ENCODE measurements at places on chromosomes 16 and 17.
A peak's percentile ranks its signal among the peaks of the same experiment; 100 is the strongest.

GRCh38 chr16:47142486-47142820, 1.3 kb downstream of the NETO2 start:
- no peak for DNase-seq

DNA sequence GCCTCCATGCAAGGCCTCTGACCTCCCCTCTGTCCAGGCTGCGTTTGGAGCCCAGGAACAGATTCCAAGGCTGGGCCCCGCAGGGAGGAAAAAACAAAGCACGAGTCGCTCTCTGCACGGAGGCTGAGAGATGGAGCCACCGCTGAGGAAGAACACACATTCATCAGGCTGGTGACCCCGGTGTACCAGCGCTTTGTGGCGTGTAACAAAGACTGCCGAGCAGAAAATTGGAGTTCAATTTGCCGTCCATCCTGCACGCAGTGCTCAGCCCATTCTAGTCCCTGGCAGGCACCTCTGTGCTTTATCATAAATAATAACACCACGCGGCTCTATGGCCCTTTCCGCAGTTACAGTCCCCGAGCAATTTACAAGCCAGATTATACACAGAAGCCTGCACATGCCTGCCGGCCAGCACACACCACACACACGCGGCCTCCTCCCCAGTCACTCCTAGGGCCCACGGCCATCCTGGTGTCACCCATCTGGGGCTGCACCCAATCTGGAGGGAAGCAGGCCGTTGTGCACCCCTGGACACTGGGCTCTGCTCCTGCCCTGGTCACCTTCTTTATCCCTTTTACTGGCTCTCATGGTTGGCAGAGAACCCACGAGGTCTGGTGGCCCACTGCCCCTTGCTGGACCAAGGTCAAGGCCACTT, 124.4 kb downstream of the SDK2 start:
- DNase-seq = no peak

GRCh38 chr16:85475691-85476300, 137.3 kb upstream of the GSE1 start:
- no peak for DNase-seq

DNA sequence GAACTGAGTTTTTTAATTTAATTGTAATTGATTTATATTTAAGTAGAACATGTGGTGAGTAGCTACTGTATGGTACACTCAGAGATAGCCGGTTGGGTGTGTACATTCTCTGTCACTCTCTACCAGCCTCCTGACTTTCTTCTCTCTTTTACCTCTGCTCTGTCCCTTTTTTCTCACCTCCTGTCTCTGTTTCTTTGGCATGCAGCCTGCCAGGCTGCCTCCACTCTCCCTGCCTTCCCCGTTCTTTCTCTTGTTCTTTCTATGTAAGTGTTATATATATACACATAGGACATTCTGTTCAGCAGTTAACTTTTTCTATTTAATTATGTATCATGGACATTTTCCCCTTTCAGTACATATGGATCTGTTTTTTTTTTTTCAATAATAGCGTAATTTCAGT, 50.8 kb downstream of the MRTFB start:
- DNase-seq = no peak

GRCh38 chr16:5776876-5777275, 679.3 kb upstream of the EEF2KMT start:
- DNase-seq = no peak

GRCh38 chr16:50644729-50645128, 36.4 kb downstream of the SNX20 start:
- peak; percentile 38 for DNase-seq

GRCh38 chr16:47493381-47494337, 32.5 kb downstream of the PHKB start:
- no peak for DNase-seq

DNA sequence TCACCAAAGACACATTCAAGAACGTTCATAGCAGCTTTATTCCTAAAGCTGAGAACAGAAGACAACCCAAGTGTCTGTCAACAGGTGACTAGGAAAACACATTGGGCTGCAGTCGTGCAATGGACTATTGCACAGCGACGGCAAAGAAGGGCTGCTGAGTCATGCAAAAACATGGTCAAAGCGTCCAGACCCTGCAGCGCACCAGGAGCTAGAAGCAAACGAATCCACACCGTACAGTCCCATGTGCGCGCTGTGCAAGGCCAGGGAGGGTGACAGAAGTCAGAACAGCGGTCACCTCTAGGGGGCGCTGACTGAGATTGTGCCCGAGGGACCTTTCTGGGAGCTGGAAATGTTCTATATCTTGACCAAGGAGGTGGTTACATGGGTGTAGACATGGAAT, 266.4 kb downstream of the MAF start:
- DNase-seq = no peak

DNA sequence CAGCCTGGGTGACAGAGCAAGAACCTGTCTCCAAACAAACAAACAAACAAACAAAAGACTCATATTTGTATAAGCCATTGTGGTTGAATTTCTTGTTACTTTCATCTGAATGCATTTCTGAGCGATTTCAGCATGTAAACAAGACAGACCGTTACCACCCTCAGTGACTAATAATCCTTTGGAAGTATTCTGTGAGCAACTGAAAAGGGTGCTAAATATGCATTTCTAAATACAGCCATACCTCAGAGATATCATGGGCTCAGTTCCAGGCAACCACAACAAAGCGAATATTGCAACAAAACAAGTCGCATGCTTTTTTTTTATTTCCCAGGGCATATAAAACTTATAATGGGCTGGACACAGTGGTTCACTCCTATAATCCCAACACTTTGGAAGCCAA, 109.0 kb downstream of the USP31 start:
- no peak for DNase-seq

DNA sequence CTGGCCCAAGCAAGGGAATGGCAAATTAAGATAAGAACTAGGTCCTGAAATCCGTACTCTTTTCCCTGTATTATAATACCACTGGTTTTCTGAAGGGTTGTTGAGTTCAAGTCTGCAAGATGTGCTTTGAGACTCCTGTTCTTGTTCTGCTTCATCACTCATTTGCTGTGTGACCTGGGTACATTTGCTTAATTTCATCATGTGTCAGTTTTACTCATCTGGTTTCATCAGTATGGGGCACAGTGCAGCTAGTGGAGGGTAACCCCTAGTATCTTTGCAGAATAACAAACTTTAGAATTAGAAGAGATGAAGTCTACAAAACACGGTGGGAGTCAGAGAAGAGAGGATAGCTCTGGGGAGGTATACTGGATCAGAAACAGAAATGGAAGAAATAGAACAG, 21.9 kb upstream of the EFCAB13 start:
- DNase-seq = no peak

DNA sequence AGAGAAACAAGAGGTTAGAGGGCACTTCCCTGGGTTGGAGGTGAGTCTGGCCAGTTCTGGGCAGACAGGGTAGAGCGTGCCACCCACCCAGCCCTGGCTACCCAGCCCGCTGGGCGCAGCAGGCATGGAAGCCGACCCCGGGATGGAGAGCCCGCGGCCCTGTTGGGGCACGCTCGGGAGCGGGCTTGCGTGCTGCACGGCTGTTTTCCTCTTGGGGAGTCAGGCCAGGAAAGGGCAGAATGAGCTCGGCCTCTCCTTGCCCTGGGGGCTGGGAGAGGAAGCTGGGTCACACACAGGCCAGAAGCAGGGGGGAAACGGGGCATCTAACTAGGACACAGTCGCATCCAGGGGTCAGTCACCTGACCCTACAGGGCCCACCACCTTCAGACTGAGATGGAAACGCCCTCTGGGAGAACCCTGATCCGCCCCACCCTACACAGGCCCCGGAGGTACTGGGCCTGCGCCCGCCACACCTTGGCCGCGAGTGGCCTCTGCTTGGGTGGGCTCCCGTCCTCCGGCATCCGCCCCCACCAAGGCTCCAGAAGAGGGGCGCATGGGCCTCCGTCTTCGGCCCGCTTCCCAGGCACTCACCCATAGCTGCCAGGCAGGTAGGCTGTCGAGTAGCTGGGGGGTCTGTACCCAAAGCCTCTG, 1.2 kb downstream of the SOX15 start:
- DNase-seq = no peak

DNA sequence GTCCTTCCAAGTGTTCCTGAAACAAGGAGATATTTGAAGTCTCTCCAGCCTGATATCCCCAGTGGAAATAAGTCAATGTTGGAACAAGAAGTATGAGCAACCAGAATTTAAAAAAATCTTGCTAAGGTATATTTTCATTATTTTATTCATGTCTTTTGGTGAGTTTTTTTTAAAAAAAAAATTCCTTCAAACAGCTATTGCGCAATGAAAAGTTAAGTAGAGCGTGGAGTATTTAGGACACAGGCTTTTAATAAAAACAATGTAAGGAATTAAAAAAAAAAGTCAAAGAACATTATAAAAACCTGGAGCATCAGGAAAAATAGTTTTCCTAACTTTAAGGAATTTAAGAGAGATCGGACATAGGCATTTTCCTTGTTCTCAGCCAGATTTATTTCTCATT, 940.4 kb downstream of the KCNJ2 start:
- no peak for DNase-seq

- DNase-seq = no peak
These were observed 1.7 kb upstream of the PRR35 start for GRCh38 chr16:558298-559020.

GRCh38 chr16:82016263-82016662, 5.0 kb upstream of the SDR42E1 start:
- DNase-seq = no peak

DNA sequence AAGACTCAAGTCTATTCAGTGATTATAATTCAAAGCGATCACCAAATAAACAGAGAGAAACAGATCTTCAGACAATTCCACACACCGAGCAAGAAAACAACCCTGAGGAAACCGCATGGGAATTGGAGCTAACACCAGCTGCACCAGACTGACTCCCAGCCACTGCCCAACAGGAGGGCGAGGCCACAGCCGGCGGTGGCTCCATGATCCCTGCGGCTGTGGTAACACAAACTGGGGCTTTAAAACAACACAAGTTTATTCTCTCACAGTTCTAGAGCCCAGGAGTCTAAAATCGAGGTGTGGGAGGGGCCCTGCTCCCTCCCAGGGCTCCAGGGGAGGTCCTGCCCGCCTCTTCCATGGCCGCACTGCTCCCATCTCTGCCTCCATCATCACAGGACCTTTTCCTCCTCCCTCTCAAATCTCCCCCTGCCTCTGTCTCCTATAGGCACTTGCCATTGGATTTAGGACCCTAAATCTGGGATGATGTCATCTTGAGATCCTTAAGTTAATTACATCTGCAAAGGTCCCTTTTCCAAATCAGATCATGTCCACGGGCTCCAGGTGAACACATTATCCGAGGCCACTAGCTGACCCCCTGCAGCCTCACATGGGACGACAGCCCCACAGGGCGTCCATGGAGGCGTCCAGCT, 9.7 kb upstream of the HEXD start:
- DNase-seq = no peak

DNA sequence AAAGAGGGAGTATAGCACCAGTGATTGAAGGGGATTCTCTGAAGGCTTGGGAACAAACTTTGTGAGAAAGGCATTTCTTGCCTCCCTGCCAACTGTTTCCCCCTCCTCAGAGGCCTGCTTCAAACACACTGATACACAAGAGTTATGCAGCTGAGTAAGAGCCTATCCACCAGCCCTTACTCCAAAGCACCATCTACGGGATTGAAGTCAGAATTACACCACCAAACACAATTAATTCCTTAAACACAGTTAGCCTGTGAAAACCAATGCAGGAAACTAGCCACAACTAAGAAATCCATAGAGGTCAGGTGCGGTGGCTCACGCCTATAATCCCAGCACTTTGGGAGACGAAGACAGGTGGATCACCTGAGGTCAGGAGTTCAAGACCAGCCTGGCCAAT, 138.3 kb downstream of the SHCBP1 start:
- DNase-seq = peak; percentile 3

- DNase-seq = no peak
These were observed 12.4 kb downstream of the CCDC43 start for GRCh38 chr17:44677136-44677535.

DNA sequence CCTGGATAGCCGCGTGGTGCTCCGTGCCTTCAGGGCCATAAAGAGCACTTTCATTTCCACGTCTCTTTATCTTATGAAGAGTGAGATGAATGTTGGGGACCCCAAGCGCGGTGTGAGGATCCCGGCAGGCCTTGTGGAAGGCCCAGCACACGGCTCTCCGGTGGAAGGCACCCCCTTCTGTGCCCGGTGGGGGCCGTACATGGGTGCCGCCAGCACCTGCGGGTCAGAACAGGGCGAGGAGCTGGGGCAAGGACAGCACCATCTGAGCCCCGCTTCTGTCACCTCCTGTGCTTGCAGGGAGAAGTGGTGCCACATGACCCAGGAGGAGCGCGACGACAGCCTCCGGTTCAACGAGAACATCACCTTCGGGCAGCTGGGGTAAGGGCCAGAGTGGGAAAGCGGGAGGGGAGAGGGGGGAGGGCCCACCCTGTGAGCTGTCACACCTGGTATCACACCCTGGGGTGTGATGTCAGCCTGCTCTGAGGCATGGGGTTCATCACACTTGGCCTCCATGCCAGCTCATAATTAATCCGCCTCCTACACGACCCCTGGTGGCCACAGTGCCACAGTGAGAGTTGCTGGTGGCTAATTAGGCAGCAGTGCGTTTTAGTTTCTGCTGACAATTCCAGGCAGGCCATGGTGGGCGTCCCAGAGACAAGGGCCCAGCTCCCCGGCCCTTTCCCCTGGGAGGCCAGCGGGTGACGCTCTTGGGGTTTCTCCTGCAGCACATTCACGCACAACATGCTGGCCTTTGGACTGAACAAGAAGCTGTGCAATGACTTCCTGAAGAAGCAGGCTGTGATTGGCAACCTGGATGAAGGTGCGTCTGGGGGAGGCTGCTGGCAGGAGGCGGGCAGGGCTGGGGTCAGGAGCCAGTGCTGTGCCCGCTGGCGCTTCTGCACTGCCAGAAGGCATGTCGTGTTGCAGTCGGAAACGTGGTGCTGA, 25.7 kb downstream of the CIBAR2 start:
- DNase-seq = peak; percentile 96

GRCh38 chr16:81551151-81551808, 106.7 kb downstream of the CMIP start:
- DNase-seq = no peak

DNA sequence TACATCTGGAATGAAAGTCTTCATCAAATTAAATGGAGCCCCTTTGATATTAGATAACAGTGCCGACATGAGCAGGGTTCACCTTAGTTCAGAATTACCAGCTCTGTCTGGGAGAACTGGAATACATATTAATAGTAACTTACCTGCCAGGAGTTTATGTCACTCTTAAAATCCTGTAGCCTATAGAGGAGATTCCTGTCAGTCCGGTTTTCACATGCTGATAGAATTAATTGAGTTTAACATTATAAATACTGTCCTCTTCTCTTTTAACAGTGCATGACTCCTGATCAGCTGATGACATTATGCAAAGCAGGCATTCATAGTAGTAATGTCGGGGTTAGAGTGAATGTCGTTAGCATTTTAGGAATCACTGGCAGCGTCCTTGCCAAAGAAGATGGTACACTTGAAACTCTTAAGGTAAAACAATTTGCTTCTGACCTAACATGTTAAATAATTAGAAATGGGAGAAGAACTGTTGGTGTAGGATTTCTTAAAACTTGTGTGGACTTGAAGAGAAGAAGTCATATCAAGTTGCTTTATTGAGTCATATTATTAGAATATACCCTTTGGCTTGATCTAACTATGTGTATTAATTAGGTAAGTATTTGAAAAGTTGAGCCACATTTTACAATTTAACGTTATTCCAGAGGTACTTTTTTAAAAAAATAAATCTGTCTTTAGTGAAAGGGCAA, 34.3 kb downstream of the HEATR3 start:
- DNase-seq = peak; percentile 9
